ENCODE measurements at places on chromosomes 4 and X.

DNA sequence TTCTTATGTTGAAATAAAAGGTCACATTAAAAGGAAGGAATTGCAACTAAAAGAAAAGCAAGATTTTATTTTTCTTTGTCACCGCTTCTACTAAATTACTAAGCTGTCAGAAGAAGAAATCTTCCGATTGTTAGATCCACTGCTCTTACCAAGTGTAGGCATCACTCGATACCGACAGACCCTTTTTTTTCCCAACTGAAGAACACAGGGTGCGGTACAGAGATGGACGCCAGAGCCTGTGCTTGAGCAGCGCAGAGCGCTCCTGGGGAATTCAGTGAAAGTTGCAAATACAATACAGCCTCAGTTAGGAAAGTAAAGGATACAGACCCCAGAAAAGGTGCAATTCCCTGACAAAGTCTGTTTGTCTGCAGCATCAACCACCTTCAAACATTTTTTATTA lies 94.9 kb upstream of the WDR17 start:
- DNase-seq = no peak

DNA sequence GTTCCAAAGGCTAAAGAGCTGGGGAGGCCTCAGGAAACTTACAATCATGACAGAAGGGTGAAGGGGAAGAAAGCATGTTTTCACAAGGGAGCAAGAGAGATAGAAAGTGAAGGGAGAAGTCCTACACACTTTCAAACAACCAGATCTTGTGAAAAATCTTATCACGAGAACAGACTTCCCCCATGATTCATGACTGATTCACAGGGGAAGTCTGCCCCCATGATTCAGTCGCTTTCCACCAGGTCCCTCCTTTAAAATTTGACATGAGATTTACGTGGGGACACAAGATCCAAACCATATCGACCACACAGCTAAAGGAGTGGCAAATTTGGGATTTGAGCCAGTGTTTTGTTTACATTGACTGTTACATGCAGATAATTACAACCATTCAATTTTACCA lies 971.1 kb upstream of the HS3ST1 start:
- DNase-seq = no peak

DNA sequence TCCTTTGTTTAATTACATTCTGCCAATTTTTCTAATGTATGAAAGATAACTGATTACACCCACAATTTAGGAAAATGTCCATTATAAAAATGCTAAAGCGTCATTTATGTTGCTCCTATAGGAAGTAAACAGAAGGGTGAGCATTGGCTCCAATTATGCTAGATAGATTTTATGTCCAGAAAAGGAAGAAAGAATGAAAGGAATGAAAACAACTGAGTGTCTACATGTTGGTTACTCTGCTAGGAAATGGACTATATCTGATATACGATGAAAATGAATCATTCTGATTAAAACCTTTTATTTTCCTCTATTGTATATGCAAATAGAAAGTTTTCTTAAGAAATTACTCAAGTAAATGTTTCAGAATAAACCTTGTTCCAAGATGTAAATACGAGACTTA lies 1.6 kb downstream of the ENAM start:
- DNase-seq = no peak

DNA sequence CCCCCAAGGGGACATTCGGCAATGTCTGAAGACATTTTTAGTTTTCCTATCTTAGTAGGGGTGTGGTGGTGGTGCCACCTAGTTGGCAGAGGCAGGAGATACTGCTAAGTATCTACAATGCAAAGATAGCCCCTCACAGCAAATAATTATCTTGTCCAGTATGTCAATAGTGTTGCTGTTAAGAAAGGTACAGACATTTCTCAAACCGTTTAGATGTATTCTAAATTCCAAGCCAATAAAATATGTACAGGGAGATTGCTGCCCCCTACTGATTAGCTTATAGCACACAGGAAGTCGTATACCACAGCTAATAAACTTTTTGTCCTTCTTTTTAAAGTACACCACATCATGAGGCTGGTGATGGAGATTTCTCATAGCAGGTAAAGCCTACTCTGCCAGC lies 260.5 kb downstream of the TMA16 start:
- DNase-seq = peak; percentile 14

DNA sequence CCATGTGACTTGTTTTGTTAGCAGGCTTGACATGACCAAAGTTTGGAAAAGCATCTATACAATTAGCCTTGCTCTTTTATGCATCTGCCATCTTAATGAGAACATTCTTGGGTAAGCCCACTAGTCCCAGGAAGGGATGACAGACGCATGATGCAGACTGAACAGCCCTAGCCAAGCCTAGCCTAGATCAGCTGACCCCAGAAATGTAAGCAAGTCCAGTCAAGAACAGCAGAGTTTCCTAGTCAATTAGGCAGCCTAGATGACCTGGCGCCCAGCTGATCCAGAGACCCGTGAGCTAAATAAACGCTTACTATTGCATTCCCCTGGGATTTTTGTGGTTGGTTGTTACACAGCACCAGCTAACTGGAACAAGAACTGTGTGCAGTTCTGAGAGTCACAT lies 457.9 kb downstream of the BCOR start:
- DNase-seq = no peak
